ENCODE measurements at places on chromosomes 7 and 10.

DNA sequence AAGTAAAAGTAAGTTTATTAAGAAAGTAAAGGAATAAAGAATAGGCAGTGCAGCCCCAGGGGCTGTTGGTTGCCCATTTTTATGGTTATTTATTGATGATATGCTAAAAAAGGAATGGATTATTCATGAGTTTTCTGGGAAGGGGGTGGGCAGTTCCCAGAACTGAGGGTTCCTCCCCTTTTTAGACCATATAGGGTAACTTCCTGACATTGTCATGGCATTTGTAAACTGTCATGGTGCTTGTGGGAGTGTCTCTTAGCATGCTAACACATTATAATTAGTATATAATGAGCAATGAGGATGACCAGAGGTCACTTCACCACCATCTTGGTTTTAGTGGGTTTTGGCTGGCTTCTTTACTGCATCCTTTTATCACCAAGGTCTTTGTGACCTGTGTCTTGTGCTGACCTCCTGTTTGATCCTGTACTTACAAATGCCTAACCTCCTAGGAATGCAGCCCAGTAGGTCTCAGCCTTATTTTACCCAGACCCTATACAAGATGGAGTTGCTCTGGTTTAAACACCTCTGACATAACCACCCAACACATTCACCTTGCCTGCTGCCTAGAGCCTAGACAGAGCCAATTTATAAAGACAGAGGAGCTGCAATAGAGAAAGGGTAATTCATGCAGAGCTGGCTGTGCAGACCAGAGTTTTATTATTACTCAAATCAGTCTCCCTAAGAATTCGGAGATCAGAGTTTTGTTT, 10.9 kb upstream of the ERCC6 start:
- no peak for DNase-seq

DNA sequence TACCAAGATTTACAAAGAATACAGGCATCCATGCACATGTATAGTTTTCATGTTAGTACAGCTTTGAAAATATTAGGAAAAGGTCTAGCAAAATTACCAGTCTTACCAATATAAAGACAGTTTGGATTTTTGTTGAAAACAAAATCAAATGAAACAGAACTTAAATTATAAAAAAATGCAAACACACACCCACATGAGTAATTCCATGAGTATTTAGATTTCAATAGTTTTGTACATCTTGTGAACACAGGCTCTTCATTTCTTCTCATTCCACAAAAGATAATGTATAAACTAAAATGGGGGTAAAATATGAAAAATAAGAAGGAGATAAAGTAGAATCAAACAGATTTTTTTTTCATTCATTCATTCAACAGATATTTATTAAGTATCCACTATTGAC, 682.2 kb upstream of the ANKRD30A start:
- no peak for DNase-seq

DNA sequence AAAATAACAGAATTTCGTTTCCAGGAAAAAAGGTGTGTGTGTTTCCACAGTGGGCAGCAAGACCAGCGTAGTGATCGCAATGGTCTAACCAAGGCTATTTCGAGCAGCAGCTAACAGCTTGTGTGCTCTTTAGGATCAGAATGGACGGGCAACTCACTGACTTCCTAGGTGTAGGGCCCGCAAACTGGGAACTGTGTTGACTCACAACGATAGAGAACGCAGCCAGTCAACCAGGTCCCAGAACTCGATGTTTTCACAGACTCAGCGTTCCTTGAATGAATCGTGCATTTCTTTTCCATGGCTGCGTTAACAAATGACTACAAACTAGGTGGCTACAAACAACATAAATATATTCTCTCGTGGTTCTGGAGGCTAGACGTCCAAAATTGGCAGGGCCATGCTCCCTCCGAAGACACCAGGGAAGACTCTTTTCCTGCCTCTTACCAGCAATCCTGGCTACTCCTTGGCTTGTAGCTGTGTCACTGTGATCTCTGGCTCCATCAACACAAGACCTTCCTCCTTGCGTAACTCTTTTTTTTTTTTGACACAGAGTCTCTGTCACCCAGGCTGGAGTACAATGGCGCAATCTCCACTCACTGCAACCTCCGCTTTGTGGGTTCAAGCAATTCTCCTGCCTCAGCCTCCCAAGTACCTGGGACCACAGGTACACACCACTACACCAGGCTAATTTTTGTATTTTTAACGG, 39.1 kb downstream of the PODXL start:
- no peak for DNase-seq

DNA sequence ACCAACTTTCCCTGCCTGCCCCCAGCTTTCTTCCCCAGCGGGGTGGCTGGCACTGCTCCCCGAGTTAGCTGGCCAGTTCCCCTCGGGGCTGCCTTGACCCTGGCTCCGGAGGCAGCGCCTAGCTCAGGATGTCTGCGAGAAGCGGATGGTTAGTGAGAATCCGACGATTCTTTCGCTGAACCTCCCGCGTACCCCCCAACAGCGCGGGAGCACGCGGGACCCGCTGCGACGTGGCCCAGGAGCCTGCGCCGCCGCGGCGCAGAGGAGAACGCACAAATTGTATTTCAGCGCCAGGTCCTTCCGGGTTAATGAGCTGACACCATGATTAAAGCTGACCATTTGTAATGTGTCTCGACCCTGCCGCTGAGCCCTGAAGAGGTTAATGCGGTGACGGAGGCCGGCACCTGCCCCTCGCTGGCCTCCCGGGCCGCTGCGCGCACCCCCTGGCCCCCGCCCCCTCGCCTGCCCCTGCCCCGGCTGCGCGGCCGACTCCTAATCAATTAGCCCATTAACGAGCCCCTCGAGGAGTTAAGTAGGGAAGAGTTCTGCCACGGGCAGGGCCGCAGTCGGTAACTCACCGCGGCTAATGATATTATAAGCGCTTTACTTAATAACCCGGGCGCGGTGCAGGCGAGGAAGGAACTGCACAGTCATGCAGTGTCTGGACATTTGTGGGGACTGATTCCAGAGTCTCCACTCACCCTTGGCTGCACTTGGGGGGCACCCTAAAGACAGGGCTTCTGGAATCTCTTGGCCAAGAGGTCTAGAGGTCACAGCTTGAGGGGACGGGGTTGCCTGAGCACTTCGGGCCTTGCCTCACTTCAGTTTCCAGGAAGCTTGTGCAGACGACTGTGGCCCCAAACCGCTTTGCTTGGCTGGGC, 1.7 kb upstream of the HMX2 start:
- no peak for DNase-seq

GRCh38 chr10:113007821-113008220, 57.8 kb downstream of the TCF7L2 start:
- no peak for DNase-seq

- DNase-seq = no peak
These were observed 137.8 kb upstream of the CNTNAP2 start for GRCh38 chr7:145978769-145979168.

GRCh38 chr10:101229266-101230182, at the start of gene LBX1:
LBX1 (minus strand) TSS chr10:101229463; CDS start chr10:101228815, 648 bp downstream.
- DNase-seq = no peak

- no peak for DNase-seq
These were observed 232.6 kb downstream of the ADK start for GRCh38 chr10:74383642-74384041.

DNA sequence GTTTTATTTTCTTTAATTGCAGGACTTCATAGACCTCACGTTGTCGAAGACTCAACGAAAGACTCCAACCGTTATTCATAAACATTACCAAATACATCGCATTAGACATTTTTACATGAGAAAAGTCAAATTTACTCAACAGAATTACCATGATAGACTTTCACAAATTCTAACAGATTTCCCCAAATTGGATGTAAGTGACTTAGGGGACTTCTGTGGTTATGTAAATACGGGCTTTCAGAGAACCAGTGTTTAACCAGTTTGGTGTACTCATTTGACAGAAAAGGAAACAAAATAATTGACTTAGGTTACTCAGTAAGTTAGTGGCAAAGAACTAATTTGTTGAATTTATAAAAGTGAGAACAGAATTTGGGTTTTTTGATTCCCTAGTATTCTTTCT, 4.2 kb downstream of the GTPBP4 start:
- no peak for DNase-seq

GRCh38 chr7:5773661-5774086, 7.8 kb downstream of the RNF216 start:
- DNase-seq = no peak

- no peak for DNase-seq
These were observed 5.1 kb upstream of the ZNF503 start for GRCh38 chr10:75406462-75407223.

Data from left ventricle myocardium inferior (tissue), 1 donor.